ENCODE measurements at places on chromosomes 7 and 10. TPM values are rescaled to one million over a fixed set of nuclear protein-coding genes. Genes with fewer than 3 reads are reported as not detected.

DNA sequence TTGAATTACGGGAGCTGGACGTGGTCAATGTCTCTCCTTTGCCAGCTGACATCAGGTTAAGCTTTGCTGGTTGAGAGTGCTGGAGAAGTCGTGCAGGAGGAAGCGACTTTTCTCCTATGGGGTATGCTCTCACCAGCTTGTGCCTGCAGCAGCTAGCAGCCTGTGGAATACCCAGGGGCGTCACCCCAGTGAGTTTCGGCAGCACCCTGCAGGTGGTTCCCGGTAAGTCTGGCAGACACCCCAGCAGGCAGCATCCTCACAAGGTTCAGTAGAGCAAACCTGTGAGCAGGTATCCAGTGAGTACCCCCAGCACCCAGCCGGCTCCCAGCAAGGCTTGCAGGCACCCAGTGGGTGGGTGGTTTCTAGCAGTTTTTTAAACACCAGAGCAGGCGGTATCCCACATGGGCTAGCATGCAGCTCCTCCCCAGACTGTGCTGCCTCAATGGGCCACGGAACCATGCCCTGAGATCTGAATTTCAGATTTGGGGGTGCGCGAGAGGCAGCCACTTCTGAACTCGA lies 74.8 kb upstream of the SVIL start:
- no peak for DNase-seq

- DNase-seq: no peak
Measured at GRCh38 chr10:103941801-103942200, 23.8 kb upstream of the STN1 start.

DNA sequence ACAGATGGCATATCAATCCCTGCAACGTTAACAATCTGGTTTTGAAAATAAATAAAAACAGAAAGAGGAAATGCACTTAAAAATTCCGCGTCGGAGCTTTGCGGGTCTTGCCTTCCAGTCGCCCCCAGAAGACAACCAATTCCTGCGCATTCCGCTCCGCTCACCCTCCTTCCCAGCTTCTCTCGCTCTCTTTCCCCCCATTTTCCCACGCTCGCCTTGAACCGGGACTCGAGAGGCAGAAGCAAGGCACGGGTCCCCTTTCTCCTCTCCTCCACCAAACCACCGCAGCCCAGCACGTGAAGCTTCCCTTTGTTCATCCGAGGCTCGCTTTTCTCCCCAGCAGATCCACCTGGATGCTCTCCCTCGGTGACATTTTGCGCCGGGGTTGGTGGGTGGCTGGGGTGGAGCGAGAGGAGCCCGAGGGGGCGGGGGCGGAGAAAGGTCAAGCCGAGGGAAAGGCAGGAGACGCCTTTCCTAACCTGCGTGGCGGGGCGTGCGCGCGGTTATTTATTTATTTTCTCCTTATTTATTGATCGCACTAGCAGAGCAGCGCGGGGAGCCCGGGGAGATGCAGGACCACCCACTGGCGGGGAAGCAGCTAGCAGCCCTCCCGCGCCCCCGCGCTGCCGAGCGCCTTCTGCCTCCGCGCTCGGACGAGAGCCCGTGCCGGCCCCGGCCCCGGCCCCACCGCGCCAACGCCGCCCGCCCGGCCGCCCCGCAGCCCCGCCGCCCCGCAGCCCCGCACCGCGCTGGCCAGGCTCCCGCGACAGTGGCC lies at the start of gene KCND2:
Gene KCND2 (plus strand): TSS at position 475 of the 775 bp plus-strand sequence.
- DNase-seq: no peak

The MYPN gene
- total RNA-seq: not detected
